Prostate gland (tissue), 2 donors: ENCODE measurements at places on chromosomes 5 and 9. TPM values are rescaled to one million over a fixed set of nuclear protein-coding genes. Genes with fewer than 3 reads are reported as not detected.

The PCDHB6 gene
- 2.6 TPM for total RNA-seq

DNA sequence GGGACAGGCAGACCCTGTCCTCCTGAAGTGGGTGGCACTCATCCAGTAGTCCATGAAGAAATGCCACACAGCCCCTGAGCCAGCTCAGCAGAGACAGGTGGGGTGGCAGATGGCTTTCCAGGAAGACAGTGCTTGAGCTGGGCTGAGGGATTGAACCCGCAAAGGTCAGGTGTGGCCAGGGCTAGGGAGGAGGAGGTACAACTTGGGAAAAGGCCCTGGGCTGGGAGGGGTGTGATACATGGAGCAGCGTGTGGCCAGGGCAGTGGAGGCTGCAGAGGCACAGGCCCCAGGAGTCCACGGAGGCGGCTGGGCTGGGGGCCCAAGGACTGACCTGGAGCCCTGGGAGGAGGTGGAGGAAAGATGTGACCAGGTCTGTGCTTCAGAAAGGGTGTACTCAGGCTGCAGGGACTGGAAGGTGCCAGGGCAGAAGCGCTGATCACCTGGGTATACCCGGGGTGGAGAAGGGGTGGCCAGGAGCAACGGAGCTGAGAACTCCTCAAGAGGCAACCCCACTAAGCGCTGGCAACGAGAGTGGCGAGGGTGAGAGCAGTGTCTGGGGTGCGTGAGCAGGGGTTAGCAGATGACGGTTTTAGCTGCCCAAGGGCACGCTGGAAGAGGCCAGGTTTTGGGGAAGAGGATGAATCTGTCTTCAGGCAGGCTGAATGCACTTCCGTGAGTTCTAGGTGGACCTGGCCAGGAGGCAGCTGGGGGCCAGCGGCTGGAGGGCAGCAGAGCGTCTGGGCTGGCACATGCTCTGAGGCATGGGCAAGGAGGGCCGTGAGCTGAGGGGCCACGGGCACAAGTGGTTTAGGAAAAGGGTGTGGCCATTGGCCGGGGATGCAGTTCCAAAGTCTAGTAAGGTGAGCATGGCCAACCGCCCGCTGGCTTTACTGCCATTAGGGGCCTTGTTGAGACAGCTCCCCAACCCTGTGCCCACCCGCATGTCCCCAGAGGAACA lies 3.9 kb upstream of the RABL6 start:
- DNase-seq = no peak

DNA sequence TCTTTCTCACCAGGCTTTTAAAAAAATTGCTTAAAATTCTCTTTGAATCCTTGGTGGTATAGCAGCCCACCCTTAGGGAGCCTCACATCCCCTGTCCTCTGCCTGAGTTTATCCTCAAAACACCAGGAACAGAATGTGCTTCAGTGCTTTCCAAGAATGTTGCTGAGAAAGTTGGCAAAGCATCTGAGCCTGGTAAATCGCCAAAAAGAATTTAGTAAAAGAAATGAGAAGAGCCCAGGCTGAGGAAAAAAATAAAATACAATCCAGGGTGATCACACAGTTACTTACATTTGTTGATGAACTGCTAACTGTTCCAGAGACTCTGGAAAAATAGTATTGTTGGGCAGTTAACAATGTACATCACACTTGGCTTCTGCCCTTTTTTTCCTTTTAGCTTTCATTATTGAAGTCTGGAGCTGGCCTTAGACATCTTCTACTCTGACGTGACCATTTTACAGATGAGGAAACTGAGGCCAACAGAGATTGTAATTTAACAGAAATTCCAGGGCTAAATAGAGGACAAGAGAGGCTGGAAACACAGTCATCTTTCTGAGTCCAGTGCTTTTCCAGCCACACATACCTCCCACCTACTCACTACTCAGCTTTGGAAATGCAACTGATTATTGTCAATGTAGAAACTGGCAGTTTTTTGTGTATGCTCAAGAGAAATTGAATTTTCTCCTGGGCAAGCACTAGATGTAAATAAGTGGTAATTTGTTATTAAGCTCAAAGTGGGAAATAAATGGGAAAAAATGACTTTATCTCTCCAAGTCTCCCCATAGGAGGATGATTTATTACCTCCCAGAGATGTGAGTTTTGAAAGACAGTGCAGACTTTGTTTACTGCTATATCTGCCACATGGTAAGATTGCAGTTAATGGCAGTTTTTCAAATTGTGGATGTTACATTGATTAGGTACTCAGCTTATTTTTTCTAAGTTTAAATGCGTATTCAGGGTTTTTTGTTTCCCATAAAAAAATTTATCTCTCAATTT lies 86.7 kb upstream of the ALDH1A1 start:
- peak; percentile 42 for DNase-seq

The BSPRY gene
- total RNA-seq = 21.8 TPM

DNA sequence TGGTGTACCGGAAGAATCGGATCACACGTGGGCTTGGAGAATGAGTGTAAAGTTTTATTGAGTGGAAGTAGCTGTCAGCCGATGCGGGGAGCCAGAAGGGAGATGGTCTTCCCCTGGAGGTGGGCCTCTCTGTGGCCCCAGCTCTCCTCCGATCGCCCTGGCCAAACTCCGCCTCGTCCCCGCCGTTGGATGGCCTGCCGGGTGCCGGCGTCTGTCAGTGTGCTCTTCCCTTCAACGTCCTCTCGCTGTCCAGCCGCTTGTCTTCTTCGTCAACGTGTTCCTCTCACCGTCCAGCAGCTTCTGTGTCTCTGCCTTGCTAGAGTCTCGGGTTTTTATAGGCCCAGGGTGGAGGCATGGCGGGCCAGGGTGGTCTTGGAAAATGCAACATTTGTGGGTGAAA lies 27.6 kb upstream of the TMEM215 start:
- DNase-seq = no peak

- no peak for DNase-seq
Measured at GRCh38 chr5:133051061-133051541, 712 bp upstream of the HSPA4 start.

GRCh38 chr9:136750526-136750925 lies 2.2 kb upstream of the LCN6 start:
- DNase-seq = no peak

GRCh38 chr5:171614971-171615653 lies 170.5 kb upstream of the SMIM23 start:
- DNase-seq = no peak

The EGR1 gene
- total RNA-seq = 19.5 TPM

DNA sequence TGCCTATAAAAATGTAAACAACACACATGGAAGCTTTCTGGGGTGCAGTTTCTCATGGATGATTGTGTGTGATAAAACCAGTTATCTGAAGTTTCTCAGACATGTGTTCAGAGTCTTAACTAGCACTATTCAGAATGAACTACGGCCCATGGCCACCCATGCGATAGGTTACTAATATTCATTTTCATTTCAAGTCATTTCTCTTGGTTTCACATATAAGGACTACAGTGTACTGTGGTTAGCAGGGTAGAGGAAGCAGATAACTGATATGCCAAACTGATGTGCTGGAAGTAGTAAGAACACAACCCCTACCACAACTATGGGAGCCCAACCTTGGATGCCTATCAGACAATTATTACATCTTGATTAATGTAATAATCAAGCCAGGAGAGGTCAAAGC lies 372.1 kb downstream of the DTWD2 start:
- no peak for DNase-seq

GRCh38 chr5:32383586-32383985 lies 61.0 kb downstream of the ZFR start:
- no peak for DNase-seq

DNA sequence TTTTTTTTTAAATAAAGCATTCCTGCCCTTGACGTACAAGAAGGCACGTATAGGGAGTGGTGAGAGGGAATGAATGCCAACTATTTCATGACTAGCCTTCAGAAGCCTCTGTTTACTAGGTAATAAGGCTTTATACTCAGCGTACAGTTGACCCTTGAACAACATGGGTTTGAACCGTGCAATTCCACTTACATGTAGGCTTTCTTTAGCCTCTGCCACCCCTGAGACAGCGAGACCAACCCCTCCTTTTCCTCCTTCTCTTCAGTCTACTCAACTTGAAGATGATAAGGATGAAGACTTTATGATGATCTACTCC lies 22.5 kb downstream of the CDC42SE2 start:
- no peak for DNase-seq

- DNase-seq = no peak
Measured at GRCh38 chr5:16539169-16539666, 73.6 kb upstream of the ZNF622 start.

The ANKRD31 gene
- total RNA-seq = 3.7 TPM

DNA sequence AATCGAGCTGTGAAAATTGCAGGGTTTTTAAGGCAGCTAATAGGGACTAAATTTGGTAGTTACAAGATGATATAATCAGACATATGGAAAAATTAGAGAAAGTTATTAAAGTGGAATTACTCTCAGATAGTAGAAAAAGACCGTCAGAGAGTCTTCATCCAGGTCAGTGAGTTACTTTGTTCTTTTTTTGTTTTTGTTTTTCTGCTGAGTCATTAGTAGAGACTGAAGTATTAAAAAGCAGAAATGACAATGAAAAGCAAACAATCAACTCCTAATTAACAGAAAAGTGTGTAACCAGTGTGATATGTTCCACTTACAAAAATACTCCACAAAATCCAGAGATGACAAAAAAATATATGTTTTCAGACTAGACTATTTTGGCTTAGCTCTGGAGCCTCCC lies 480.4 kb upstream of the COX7C start:
- no peak for DNase-seq

DNA sequence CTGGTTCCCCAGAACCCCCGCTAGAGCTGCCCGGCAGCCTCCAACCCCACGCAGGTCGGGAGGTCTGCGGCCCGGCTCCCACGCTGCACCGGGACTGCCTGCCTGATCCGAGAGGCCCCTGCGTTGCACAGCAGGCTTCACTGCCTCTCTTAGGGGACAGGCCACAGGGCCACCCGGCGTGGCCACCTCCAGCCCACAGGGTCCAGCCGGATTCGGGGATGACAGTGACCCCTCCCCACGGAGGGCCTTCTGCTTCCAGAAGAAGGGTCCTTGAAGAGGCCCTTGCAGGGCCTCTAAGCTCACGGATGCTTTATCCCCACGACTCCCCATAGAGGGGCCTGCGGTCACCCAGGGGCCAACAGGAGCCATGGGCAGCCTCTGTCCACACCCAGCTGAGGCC lies 66.1 kb upstream of the PPP1R26 start:
- no peak for DNase-seq

GRCh38 chr9:128288273-128289004 lies 12.4 kb downstream of the SWI5 start:
- DNase-seq = no peak

The PCDHGC4 gene
- 3.8 TPM for total RNA-seq
